ENCODE measurements at places on chromosomes 13 and 19. TPM values are rescaled to one million over a fixed set of nuclear protein-coding genes. Genes with fewer than 3 reads are reported as not detected.

The GNG8 gene
- total RNA-seq, result not detected

The NLRP9 gene
- total RNA-seq, result not detected

The GPR12 gene
- not detected for total RNA-seq

The ZNF99 gene
- total RNA-seq, result not detected

The GPR18 gene
- not detected for total RNA-seq

All from airway epithelial cell (primary cell).